ENCODE measurements at places on chromosomes 5 and 9.

DNA sequence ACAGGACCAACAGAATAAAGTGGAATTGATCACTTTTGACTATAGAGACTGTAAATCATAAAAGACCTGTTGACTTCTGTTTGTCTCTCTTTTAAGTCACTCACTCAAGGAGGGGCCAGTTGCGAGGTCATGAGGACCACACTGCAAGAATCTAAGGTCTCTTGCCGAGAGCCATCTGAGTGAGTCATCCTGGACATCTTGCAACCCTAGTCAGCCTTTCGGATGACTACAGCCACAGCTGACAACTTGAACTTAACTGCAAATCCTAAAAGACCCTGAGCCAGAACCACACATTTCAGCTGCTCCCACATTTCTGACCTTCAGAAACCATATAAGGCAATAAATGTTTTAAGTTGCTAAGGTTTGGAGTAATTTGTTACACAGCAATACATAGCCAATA lies 129.7 kb upstream of the RAD23B start:
- DNase-seq = peak; percentile 49

DNA sequence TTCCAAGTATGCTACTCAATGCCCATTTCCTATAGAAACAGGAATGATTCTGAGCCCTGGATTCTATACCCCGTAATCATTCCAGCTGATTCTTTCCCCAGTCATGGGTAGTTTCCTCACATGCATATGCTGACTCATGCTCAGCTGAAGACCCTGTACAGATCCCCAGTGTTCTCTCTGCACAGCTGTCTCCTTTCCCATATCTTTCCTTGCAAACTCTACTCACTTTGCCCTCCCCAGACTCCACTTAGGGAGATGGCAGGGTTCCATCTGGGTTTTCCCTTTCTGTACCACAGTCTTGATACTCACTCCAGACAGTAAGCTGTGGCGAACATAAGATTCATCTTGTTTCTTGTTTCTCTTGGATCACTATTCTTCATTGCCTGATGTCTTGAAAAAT lies 357.6 kb downstream of the RAB3C start:
- DNase-seq = peak; percentile 38

GRCh38 chr5:132410451-132411303 lies 41.2 kb downstream of the SLC22A5 start:
- DNase-seq = peak; percentile 73

- peak; percentile 1 for DNase-seq
Observed at GRCh38 chr9:6272229-6272598, 56.0 kb upstream of the TPD52L3 start.

- DNase-seq = no peak
Observed at GRCh38 chr5:41542183-41542582, 31.8 kb upstream of the PLCXD3 start.

DNA sequence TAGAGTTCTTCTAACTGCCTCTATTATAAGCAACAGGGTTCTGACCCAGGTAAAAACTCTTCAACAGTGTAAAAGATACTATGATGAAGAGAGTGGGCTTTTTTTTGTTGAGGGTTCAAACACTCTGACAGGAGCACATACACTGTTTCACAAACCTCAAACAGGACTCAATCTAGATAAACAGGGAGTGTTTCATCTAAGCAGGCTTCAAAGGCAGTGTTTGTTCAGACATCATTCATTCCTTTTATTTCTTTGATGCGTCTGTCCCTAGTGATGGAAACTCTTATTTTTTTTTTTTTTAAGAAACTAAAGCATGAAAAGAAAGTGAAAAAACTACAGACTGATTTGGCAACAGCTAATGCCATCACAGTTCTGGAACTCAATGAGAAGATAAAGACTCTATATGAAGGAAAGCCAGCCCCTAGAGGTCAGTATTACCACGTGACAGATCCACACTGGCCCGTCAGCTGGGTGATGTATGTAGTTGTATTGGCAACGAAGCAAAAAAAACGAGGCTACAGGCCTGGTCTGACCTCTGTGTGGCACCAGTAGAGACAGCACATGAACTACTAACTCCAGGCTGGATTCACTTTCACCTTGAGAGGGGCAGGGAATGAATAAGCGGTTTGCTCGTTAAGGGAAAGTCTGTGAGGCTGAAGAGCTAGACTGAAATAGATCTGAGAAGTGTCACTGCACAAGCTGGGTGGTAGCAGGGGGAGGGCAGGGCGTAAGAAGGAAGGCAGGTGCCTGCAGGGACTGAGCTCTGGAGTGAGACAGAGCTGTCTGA lies 172.2 kb downstream of the CCDC192 start:
- peak; percentile 71 for DNase-seq

DNA sequence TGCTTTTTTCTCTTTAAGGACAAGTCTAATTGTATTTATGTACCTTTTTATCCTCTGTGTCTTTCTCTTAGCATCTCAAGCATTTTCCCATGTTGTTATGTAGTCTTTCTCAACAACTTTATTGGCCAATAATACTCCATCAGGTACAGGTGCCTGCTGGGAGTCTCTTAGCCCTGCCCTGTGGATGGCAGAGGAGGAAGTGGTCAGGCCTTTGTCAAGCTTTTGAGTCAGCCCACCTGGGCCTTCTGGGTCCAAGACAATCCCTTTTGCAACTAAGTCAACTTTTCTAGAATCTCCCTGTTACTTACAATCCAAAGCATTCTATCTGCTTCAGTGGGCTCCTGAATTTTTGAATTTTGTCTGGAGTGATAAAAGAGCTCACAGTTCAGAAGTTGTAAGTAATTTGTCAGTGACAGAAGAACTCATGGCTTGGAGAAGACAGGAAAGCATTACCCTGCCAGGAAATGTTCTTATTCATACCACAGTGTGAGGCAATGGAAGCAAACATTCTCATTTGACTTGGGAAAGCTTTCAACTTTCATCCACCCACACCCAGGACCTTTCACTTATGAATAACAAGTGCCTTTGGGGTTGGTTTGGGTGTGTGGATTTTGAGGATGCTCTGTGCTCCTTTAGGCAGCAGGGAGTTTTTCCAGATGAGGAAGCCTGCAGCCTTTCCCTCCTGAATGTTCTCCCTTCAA lies 200.0 kb upstream of the S1PR3 start:
- peak; percentile 47 for DNase-seq

DNA sequence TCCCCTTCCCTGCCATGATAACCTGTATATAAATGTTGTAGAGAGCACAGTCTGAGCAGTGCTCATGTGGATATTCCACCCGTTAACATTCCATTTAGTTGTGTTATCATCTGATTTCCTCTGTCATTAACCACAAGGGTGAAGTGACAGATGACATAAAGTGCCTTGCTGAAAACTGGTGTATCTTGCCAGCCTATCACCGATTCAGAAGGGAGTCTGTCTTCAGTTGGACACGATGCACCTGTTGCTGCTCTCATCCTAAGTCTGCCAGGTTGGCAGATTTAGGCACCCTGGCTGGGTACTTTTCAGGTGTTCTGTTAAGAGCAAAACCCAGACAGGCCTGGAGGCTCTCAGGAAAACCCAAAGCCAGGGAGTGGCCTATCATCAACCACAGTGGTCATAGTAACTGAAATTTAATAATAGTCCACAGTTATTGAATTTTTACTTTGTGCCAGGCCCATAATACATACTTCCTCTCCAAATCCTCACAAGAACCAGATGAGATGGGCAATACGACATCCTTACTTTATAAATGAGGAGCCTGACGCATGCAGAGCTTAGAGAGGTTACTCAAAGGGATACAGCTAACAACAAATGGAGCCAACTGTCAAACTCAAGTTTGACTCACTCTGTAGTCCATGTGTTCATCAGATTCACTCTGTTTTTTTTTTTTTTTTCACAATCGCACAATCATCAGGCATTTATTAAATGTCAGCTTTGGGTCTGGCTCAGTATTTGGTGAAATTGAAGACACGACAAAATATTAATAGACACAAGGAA lies 100.7 kb upstream of the SPRY4 start:
- DNase-seq = peak; percentile 45

DNA sequence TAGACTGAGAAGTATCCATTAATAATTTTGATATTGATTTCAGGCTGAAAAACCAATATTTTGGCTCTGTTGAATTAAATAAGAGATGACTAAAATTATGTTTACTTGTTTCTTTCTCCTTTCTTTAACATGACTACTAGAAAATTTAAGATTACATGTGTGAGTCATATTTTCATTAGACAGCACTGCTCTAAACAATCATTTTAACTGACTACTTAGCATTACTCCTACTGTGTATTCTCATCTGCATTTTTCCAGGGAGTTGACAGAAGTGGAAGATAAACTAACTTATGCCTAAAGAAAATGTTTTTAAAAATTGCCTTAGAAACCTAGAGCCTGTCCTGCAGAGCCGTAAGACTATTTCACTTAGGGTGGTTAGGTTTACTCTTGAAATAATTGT lies 29.1 kb downstream of the TNC start:
- no peak for DNase-seq

- DNase-seq = peak; percentile 98
Observed at GRCh38 chr5:154368041-154368800, 77.6 kb upstream of the SAP30L start.

DNA sequence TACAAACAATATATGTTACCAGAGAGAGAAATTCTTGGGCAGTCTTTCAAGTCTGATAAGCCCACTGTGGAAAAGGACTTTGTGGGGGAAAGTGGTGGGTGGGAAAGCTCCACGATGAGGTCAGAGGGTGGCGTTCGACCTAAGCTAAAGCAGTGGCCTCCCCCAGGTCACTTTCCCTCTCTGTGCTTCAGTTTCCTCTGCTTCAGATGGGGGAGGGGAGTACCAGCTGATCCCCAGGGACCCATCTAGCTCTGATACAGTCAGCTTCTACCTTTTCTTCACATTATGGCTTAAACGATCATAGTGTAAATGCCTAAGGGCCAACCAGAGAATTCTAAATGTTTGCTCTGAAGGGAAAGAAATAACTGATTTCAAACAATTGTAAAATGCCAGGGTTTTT lies 36.6 kb upstream of the ARSB start:
- DNase-seq = no peak

DNA sequence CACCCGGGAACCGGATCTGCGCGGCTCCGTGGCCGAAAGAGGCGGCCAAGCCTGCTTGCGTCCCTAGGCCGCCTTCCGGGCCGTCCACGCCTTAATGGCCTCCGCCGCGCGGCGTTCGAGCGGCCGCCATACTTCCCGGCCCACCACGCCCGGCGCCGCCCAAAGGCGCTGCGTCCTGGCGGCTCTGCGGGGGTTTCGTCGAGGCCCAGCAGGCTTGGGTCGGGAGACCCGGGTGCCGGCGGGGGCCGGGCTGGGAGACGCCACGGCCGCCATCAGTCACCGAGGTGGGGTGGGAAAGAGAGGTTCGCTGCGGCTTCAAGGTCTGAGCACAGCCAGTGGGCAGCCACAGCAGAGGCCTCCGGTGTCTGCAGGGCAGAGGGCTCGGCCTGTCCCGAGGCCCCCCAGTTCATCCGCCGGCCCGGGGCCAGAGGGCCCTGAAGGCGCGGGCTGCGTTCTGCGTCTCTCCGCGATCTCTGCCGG lies 545.8 kb upstream of the CDH10 start:
- no peak for DNase-seq

GRCh38 chr9:94081864-94082463 lies 2.3 kb upstream of the PTPDC1 start:
- DNase-seq = no peak

DNA sequence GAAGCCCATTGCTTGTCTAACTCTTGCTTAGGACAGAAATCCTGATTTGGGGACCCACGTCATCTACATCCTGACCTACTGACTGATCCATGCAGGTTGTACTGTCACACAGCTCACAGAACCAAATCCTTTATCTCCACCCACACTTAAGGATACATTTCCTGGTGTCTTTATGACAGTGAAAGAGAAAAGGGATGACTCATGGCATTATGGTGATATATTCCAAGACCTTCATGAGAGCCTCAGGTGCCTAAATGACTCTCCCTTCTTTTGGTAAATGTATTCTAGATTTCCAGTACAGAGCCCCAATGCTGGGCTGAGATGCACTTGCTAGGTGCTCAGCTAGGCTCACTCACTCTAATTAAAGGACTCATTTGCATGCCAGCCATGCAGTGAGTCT lies 26.0 kb upstream of the DMRT2 start:
- no peak for DNase-seq

DNA sequence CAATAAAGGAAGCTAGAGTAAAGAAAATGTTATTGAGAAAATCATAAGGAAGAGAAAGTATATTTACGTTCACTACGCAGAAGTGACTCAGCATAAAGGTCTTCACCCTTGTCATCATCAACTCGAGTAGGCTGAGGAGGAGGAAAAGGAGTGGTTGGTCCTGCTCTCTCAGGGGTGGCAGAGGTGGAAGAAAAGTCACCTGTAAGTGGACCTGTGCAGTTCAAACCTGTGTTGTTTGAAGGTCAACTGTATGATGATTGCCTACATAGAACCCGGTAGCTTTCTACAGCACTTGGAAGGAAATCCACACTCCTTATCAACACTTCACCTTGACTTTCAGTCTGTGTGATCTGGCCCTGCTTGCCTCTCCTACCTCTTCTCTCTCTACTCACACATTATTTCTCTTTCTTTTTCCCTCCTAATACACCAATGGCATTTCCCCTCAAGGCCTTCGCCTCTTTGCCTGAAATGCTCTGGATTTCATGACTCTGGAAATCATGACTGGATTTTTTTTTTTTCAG lies 109.3 kb upstream of the CPEB4 start:
- no peak for DNase-seq

DNA sequence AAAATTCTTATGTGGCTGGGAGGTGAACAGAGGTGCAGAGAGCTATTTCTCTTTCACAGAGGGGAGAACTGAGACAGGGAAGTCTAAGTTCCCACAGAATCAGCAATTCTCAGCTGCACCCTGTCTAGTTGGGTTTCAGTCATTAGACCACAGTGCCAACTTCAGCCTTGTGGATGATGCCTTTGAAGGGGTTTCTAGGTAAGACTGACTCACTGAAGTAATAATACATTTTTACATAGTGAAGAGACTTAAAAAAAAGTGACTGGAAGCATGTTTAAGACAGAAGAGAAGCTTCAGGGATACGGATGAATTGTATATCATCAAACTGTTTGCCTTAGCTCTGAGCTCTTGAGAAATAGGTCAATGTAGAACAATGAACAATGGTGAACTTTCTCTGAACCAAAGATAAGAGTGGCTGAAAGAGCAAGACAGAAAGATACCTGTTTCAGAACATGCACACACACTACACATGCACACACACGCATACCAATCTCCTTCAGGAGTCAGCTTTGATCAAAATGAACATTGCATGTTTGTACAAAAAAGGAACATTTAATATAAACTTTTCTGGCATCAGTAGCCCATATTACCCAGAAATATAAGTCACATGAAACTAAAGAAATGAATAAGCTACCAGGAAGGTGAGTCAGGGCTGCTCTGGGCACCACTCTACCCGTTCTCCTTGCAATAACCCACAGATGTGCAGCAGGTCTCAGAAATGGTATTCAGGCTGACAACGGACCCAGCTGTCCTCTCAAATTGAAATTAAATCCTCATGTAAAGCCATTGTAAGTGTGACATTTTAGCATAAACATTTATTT lies 12.6 kb upstream of the FYB1 start:
- DNase-seq = no peak

GRCh38 chr9:20729523-20729922 lies 45.5 kb downstream of the FOCAD start:
- peak; percentile 6 for DNase-seq
